Erythroblast (primary cell): ENCODE measurements at places on chromosomes 6 and 20.

DNA sequence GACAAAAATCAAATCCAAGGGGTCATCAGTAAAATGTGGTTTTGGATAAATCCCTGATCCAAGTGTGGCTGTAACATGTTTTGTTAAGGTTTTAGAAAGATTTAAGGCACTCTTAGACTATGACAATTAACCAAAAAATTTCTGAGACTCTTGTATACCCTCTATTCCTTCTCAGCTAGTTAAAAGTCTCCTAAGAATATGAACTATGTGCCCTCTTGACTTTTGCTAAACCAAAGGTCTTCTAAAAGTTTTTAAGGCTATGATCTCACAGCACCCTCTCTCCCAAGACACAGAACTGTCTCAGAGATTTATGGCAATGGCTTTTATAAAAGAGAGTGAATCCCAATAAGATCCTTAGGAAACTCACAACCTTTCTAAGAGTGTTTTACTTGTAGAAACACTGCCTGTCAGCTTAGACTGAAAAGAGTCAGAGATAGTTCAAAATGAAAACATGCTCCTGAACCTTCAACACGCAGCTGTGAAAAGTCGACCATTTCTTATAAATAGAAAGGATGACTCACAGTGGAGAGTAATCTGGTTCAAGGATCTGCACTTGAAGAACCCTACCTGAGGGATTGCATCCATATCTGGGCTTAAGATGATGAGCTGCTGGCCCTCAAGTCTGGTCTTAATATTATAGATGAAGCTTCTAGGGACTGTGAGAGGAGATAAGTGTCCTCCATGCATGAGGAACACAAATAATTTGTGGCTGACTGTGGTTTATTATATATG is 388.4 kb upstream of the GJE1 start:
- DNase-seq: no peak

- no peak for DNase-seq
These were observed 182.5 kb upstream of the TENT5A start for GRCh38 chr6:81934936-81935335.

GRCh38 chr6:79399499-79399898 is 137.7 kb downstream of the LCA5 start:
- DNase-seq: no peak

- DNase-seq: no peak
These were observed 378.6 kb downstream of the CD109 start for GRCh38 chr6:74074645-74075044.
